ENCODE measurements at places on chromosomes 13 and 19. TPM values are rescaled to one million over a fixed set of nuclear protein-coding genes. Genes with fewer than 3 reads are reported as not detected.
A peak's percentile ranks its signal among the peaks of the same experiment; 100 is the strongest.

DNA sequence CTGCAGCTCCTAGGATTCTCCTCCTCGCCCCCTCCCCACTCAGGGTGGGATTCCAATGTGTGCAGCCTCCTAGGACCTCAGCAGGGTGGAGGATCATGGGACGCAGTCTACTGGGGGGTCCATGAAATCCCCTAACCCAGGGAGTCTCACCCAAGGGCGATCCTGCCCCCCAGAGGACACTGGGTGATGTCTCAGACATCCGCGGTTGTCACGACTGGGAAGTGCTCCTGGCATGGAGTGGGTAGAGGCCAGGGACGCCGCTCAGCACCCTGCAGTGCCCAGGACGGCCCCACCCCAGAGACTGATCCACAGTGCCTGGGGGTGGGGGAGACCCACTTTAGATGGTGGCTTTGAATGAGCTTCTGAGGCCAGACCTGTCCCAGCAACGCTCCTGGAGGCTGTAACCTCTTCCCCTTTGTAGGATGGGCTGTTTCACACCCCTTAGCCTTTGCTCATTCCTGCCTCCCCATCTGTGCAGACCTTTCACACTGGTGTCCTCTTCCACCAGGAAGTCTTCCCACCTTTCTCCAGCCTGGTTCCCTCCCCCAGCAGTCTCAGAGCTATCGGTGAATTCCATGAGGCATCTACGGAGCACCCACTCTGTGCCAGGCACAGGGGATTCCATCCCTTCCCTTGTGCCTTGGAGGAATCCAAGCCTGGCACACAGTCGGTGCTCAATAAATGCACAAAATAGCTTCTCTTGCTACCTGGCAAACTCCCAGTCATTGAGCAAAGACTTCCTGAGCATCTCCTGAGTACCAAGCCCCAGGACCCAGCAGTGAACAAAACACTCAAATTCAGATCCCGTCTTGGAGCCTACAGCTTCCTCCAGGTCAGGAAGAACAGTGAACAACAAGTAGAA is 10.5 kb downstream of the SMIM24 start:
- no peak for DNase-seq
- H3K36me3 ChIP-seq = no peaks in the 10 kb centered on the region
- no peak overlapping the region for H3K4me3 ChIP-seq
- H3K27ac ChIP-seq = no peak overlapping the region
- no peaks in the 10 kb centered on the region for H3K27me3 ChIP-seq

Gene NLRP5
- total RNA-seq = not detected

DNA sequence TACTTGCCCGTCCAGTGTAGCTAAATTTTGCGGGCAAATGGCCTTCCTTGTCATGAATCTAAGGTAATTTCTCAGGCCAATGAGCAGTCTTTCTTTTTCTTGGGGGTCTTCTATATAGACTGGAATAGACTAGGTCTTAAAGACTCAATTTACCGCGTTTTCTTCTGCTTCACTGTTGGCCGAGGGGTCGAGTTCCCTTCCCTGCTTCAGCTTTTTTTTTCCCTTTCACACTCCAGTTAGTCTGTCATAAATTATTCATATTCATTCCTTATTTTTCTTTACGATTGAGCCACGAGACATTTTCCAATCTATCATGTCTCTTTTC is 276 bp downstream of the ALG11 start:
- no peaks in the 10 kb centered on the region for H3K27me3 ChIP-seq
- no peak for DNase-seq
- peak overlapping the region; percentile 99 for H3K4me3 ChIP-seq
- peaks cover 13% of the 10 kb centered on the region for H3K4me1 ChIP-seq
- peak overlapping the region; percentile 12 for H3K27ac ChIP-seq
- no peaks in the 10 kb centered on the region for H3K36me3 ChIP-seq

- H3K36me3 ChIP-seq = no peaks in the 10 kb centered on the region
- DNase-seq = no peak
- no peak overlapping the region for H3K4me3 ChIP-seq
- H3K4me1 ChIP-seq = no peaks in the 10 kb centered on the region
Measured at GRCh38 chr13:78078168-78078567, 159.5 kb upstream of the EDNRB start.

Gene ZNF675
- total RNA-seq = 11.4 TPM

Gene ZNF221
- total RNA-seq = 6.2 TPM
